ENCODE measurements at places on chromosomes 7 and 10.
A peak's percentile ranks its signal among the peaks of the same experiment; 100 is the strongest.

GRCh38 chr7:135368416-135369186, 135.0 kb downstream of the STRA8 start:
- DNase-seq = no peak

DNA sequence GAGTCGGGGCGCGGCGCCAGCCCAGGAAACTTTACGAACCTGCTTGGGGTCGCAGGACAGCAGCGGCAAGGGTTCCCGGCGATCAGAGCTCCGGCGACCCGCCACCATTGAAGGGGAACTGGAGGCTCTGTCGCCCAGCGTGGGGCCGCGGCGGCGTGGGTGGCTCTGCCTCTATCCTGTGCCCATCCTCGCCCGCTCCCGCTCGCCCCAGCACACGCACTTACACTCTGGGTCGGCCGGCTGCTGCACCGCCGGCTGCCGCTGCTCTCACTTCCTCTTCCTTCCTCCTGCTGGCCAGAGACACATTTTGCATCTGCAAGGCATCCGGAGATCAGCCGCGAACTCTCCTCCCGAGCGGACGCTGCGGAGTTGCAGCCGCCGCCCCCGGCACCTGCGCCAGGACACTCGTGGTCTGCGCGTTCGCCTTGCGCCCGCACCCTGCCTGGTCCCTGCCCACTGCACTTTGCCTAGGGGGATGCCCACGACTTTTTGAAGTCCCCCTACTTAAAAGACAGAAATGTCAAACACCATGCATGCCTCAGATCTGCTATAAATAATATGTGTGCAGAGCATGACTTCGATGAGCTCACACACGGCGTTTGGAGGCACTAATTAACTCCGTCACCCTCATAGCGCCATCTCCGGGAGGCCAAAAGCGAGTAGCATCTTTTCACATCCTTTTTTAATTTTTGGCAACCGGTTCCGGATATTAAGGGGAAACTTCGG, at the start of gene ELMO1:
ELMO1 (minus strand) TSS at position 229 of the 726 bp plus-strand sequence. CDS start 106,174 bp downstream, outside the sequence.
- peak; percentile 83 for DNase-seq

DNA sequence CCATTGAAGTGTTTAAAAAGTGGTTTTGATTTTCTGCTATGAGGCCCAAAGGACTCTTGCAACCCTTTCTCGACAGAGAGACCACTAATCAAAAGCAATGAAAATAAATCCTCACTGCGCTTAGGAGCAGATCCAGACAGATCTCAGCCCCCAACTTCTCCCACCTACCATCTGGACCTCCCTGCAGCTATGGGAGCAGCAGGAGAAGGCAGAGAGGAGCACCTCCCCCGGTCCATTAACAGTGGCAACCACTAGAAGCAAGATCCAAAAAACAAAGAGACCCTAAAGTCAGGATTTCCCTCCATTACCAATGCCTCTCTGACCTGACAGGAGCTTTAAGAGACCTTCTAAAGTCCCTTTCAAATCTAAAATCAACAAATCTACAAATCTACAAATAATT, 99.0 kb upstream of the LSM8 start:
- DNase-seq = no peak

DNA sequence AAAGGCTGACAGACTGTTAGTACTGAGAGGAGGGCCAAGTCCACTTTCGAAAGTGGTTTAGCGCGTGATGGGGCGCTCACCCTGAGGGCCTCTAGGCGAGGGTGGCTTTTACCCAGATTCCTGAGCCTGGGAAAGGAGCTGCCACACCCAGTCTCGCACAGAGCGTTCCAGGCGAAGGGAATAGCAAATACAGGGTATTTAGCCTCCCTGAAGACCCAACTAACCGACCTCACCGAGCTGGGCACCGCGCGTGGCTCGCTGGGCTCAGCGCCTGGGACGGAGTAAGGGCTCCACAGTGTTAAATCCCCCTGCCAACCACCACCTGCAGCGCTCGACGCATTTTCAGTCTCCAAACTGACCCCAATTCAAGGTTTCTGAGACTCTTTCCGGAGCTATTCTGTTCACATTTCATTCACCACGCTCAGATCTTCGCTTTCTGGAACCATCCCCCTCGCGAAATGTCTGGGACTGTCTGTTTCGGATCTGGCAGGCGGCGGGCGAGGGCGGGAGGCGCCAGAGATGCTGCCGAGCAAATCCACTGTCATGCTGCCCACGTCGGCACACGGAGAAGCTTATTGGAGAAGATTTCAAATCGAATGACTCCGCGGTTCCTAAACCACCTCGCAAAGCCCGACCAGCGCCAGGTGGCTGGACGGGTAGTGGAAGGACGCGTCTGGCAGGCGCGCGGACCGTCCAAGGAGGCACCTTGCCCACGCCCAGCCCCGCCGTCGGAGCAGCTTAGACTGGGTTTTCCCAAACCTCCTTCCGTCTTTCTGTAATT, 1.4 kb upstream of the OSBPL3 start:
- DNase-seq = peak; percentile 71

DNA sequence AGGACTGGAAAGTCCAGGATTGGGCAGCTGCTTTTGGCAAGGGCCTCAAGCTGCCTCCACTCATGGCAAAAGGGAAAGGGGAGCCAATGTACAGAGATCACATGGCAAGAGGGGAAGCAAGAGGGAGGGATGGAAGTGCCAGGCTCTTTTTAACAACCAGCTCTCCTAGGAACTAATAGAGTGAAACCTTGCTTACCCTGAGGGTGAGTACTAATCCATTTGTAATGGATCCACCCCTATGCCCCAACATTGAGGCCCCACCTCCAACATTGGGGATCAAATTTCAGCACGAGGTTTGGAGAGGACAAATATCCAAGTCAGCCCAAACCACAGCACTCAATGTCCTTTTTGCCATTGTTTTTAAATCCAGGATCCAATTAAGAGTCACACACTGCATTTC, 12.5 kb downstream of the HABP2 start:
- DNase-seq = no peak

- DNase-seq = no peak
These were observed 86.2 kb upstream of the ABCB5 start for GRCh38 chr7:20529260-20529659.

GRCh38 chr10:36808625-36809362, 316.6 kb upstream of the ANKRD30A start:
- no peak for DNase-seq

- no peak for DNase-seq
These were observed 54.6 kb downstream of the ATE1 start for GRCh38 chr10:121873236-121873635.

DNA sequence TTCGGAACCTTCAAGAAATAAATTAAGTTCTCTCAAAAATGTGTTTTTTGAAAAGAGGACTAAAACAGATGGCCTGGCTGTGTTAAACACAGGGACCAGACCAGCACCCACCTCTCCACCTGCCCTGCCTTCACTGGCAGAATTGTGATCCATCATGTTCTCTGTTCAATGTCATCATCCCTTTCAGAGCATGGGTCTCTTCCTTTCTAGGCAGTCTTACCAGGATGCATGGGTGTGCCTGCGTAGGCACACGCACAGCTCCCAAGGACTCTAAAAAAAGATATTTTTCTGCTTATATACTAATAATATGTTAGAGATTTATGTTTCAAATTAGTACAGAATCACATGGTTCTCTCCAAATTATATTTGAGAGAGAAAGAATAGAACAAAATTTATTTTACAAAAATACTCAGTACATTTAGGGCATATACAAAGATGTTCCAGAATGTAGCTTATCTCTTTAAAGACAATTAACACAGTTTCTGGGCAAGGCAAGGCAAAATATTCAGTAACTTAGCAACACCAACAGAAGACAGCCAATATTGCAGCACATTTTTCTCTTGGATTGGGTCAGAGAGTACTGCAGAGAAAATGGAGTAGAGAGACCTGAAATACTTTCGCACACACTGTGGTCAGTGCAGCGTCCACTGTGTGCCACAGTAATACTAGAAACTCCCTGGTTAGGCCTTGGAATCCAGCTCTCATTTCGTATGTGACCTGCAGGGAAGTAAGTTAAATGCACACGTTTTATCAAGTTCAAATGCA, 52.8 kb downstream of the EGFR start:
- no peak for DNase-seq

DNA sequence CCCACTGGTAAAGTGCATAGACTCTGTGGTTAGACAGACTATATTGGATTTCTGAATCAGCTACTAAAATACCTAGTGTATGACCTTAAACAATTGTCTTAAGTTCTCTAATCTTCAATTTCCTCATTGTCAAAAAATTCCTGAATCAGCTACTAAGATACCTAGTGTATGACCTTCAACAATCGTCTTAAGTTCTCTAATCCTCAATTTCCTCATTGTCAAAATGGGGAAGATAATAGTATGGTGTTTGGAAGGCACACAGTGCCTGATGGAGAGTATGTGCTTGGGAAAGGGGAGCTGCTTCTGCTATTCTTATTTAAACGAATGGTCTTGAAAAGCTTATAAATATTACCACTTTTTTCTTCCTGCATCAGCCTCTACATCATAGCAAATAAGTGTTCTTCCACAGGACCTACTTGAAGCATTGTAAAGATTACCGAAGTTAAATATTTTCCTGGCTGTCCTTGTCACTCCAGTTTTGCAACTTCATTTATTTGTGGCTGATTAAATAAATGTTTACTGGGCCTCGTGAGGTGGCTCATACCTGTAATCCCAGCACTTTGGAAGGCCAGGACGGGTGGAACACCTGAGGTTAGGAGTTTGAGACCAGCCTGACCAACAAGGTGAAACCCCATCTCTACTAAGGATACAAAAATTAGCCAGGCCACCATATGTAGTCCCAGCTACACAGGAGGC, 64.4 kb upstream of the ITGA8 start:
- DNase-seq = no peak

- DNase-seq = no peak
These were observed 228.1 kb downstream of the BMPER start for GRCh38 chr7:34133356-34133982.

DNA sequence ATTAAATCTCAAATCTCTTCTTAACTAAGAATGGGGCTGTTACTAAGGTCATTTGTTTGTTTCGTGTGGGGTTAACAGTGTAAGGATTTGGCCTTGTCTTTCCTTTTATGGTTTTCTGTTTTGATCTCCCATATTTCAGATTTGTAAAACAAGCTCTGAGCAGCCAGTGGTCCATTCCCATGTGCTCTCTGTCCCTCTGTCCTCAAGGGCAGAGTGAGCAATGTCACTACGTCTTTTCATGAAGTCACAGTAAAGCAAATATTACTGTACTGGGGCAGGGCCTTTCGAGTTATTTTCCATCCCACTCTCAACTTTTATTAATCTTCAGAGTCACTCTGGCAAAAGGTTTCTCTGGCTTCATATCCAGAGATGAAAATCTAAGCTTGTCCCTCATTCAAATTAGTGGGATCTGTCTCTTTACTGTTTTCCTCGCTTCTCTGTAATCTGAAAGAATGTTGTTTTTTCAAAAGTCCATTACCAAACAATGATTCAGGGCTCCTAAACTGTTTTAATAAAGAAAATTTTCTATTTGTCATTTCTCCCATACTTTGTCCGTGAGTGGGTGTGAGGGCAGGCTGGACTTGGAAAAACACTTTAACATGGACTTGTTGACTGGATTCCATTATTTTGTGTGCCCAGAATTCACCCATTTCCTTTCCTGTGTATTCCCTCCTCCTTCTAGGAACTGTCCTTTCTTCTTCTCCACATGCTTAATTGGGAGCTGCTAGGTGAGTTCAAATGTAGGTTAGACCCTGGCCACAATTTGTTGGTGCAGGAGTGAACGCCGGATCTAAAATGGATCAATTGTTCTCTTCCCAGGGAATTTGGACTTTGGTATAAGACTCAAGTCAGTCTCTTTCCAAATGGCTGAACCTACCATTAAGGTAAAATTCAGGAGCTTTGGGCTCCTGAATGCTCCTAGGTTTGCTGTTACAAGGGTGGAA, 42.1 kb upstream of the NAMPT start:
- DNase-seq = no peak

GRCh38 chr7:43808410-43808809, 49.9 kb downstream of the BLVRA start:
- no peak for DNase-seq

GRCh38 chr7:147498081-147498480, 1092.5 kb upstream of the C7orf33 start:
- DNase-seq = no peak

GRCh38 chr7:50679218-50680007, 103.3 kb downstream of the GRB10 start:
- DNase-seq = no peak

- no peak for DNase-seq
These were observed 195.1 kb downstream of the INHBA start for GRCh38 chr7:41507686-41508268.

DNA sequence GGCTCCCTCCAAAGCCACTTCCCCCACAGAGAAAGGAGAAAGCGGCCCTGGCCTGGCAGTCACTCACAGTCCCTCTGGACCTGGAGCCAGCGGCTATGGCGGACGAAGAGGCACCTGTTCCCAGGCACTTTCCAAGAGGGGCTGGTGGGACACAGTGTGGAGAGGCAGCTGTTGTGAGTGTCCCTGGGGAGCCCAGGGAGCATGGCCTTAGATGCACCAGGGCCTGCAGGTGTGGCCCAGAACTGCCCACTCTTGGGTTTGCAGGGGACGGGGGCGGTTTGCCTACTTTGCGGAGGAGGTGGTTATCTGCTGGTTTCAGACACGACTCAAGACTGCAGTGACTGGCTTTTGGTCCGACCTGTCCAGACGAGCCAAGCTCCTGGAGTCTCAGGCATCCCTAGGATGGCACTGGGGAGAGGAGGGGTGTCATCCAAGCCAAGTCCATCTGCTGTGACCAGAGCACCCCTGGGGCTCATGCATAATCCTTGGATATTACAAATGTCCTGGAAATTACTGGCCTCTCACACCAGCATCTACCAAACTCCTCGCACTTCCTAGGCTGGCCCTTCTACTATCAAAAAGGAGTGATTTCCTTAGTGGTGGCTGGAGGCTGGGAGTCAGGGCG, 18.4 kb downstream of the CTBP2 start:
- DNase-seq = no peak

GRCh38 chr10:129531969-129532660, 65.1 kb downstream of the MGMT start:
- peak; percentile 64 for DNase-seq

DNA sequence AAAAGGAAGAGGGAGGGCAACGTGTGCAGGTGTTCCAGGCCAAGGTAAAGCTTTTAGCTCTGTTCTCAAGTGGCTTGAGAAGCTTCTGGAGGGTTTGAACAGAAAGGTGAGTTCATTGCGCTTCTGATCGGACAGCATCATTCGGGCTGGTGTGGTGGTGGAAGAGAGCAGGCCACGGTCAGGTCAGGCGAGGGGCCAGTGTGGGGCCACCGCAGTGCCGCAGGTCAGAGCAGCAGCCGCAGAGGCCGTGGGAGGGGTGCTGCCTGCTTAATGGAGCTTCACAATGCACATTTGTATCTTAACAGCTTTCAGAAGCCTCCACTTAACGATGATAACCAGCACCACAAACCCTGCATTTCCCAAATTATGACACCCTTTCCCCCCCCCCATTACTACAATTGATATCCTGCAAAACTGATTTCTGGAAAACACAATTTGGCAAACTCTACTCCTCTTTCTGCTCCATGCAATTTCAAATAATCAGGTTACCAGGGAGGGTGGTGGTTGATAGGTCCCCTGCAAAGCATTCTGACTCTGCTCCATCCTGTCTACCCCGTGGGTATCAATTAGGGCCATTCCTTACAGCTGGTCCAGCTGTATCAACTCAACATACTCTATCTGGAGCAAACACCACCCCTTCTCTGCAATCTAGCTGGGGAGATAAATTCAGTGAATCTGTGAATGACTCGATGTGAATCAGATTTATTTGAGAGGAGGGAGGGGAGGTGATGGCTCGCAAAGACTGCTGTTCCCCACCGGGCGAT, 162.9 kb downstream of the ACTR3B start:
- no peak for DNase-seq

GRCh38 chr10:109835257-109835656, 88.1 kb downstream of the XPNPEP1 start:
- DNase-seq = no peak

- peak; percentile 39 for DNase-seq
These were observed 1.3 kb downstream of the LCOR start for GRCh38 chr10:96833220-96834001.

All from left hindlimb (tissue), 1 donor.